Neural progenitor cell (in vitro differentiated cells): ENCODE measurements at places on chromosomes 4 and X.

GRCh38 chr4:115279330-115279729, 165.9 kb upstream of the NDST4 start:
- DNase-seq = no peak

- no peak for DNase-seq
Observed at GRCh38 chr4:12071316-12071715, 642.6 kb upstream of the HS3ST1 start.

DNA sequence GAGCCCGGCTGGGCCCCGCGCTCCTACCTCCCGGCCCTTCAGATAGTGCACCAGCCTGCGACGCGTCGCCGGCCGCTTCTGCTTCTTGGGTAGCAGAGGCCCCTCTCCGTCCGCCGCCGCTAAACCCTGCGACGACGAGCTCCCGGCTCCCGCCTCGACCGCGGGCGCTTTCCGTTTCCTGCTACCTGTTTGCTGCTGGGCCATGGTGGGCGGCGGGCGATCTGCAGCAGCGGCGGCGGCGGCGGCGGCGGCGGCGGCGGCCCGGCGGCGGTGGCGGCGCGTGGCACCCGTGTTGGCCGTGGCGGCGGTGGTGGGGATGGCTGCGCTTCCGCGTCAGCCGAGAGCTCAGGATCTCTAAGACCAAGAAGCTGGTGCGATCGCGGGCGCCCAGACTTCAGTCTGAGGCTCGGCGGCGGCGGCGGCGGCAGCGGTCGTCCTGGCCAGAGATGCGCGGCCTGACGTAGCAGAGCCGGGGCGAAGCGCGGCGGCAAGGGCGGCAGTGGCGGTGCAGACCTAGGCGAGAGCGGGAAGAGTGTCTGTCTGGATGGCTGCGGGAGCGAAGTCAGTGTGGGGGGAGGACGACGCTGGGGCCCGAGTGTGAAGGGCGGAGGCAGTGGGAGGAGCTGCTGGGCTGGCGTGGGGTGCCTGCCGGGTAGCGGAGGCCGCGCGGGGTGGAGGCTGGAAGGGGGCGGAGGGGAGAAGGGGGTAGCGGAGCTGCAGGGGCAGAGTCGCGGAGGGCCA, at the start of gene DCAF12L2:
TSS of gene DCAF12L2 (minus strand) at position 569 of the 741 bp plus-strand sequence. CDS start at position 204, 365 bp downstream.
- peak; percentile 56 for DNase-seq

GRCh38 chr4:27176400-27176799, 315.8 kb downstream of the STIM2 start:
- DNase-seq = peak; percentile 73

DNA sequence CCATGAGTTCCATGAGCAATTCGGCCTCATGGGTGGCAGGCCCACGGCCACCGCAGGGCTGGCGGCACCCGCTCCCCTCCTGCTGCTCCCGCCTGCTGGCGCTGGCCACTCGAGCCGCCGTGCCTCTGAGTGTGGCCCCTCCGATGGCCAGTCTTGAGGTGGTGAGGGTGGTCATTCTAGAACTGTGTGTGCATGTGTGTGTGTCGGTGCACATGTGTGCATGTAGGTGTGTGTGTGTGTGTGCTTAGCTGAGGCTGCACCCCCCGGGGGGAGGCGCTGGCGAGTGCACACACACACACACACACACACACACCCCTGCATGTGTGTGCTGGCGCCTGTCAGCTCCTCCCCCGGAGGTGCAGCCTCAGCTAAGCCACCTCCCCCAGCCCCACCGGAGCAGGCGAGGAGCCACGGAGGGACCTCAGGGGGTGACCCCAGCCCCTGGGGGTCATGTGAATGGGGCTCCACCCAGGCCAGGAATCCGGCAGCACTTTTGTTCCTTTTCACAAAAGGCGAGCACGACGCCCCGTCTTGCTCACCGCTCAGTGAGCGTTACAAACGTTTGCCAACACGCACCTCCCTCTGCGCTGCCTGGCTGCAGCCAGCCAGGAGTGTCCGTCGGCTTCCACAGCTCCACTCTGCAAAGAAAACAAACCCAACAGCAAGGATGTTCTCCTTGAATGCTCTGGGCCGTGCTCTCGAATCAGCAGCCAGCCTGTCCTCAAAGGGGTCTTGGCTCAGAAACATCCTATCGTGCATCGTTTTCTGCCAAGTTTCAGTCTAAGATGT, 29.9 kb downstream of the FGFRL1 start:
- DNase-seq = peak; percentile 89

- DNase-seq = no peak
Observed at GRCh38 chr4:136643416-136643815, 888.9 kb downstream of the PCDH18 start.

DNA sequence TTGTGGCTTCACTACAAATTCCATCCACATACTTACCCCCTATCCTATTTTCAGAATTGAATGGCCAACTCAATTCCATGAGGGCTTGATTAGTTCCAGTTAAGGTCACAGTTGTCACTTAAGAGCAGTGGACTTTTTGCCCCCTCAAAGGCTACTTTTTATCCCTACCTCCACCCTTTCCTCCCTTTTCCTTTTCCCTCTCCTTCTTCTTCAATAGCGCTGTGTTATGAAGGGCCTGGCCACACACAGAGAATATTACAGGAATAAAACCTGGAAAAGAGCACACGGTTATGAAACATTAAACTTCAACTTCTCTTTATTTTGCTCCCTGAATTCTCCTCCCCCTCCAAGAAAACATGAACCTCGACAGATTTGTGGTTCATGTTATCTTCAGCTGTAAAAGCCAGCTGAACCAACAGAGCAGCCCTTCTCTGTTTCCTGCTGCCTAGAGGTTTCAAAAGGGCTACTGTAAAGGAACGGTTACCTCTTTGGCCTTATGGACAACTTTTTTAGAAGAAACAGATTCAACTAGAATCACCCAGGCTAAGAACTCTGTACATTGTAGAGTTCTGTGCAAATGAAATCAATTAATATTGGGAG, 87.0 kb upstream of the RPL34 start:
- DNase-seq = no peak

DNA sequence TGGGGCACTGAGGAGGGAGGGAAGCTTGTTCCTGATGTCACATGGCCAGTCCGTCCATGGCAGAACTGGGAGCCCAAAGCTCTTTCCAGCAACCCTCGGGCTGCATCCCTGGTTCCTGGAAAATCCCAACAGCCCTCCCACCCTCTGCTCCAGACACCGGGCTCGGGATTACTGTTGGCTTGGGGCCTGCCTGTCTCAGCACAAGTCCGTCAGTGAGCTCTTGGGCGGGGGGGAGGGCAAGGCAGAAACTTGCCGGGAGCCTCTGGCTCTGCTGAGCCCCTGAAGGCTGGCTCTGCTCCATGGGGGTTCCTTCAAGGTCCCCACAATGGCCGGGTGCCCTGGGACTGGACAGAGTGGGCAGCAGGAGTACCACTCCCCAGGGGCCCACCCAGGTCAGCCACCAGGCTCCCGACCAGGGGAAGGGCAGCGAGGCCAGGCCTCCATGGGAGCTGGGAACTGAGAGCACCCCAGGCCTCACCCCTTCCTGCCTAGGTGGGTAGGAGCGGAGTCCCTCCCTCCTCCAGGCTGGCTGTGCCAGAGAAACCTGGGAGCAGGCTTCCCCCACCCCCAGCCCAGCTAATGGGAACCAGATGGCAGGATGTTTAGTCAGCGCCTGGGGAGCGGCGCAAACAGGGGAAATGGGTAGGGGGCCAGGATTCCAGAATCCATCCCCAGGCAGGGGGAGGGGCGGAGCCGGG, 6.4 kb upstream of the HAUS7 start:
- no peak for DNase-seq

- DNase-seq = no peak
Observed at GRCh38 chrX:155027509-155028066, 944 bp downstream of the FUNDC2 start.

DNA sequence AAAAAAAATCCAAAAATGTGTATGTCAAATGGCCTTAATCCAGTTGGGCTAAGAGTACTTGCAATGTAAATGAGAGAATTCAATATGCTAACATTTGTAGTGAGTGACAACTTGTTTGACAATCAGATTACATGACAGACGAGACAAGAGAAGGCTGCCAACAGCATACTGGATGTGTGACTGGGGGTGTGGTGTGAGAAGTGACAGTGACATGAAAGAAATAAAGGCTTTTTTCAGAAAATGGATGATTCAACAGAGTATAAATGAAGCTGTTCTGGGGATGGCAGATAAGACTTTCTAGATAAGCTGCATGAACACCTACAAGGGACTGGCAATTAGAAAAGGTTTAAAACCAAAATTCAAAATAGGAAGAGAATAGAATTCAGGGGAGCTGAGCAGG, 143.4 kb downstream of the CENPC start:
- no peak for DNase-seq

DNA sequence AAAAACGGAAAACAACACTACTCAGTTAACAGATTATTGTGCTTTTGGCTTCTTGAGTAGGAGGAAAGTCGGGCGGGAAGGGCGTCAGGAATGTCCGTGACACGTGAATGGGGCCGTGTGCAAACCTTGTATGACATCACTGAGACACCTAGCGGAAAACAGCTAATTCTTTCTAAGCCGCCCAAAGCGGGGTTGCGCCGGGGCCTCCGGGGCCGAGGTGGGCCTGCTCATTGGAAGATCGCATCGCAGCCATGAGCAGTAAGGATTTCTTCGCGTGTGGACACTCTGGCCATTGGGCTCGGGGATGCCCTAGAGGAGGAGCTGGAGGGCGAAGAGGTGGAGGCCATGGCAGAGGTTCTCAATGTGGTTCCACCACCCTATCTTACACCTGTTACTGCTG, at the start of gene ZCCHC13:
TSS of gene ZCCHC13 (plus strand) at position 165 of the 400 bp plus-strand sequence. CDS start at position 252, 87 bp downstream.
- no peak for DNase-seq

DNA sequence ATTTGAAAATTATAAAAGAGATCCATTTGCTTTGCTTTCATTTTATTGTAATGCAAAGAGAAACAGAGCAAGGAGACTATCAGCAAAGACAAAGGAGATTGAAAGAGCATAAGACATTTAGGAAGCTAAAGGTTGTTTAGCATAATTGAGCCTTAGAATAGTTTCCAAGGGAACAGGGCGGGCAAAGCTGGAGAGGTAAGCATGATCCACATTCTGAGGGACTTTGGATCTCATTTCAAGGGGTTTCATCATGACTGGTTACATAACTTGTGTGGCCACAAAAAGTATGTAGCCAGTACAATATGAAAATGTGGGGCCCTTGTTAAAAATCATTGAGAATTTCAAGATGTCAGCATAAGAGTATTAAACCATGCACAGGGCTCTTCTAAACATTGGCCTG, 406.5 kb downstream of the RPA4 start:
- no peak for DNase-seq

GRCh38 chrX:18769812-18770573, 62.5 kb downstream of the PPEF1 start:
- DNase-seq = peak; percentile 3

- no peak for DNase-seq
Observed at GRCh38 chr4:38659346-38659745, 4.7 kb upstream of the KLF3 start.

GRCh38 chr4:164771088-164771487, 17.2 kb downstream of the SMIM31 start:
- DNase-seq = no peak

- peak; percentile 11 for DNase-seq
Observed at GRCh38 chrX:80876877-80877276, 67.2 kb upstream of the BRWD3 start.

DNA sequence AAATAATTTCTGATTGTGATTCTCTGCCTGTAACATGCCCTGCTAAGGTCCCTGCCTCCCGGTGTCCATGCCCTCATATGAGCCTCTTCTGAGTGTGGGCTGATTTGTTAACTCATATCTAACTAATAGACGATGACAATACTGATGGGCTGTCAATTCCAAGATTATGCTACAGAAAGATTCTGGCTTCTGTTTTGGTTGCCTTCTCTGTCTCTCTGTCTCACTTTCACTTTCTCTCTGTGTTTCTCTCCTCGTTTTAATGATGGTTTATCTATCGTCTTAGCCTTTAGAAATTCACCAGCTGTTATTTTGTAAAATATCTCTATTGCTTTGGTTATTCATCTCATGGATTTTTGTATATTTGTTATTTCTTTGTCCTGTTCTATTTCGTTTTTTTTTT, 312.5 kb upstream of the ANXA10 start:
- no peak for DNase-seq

DNA sequence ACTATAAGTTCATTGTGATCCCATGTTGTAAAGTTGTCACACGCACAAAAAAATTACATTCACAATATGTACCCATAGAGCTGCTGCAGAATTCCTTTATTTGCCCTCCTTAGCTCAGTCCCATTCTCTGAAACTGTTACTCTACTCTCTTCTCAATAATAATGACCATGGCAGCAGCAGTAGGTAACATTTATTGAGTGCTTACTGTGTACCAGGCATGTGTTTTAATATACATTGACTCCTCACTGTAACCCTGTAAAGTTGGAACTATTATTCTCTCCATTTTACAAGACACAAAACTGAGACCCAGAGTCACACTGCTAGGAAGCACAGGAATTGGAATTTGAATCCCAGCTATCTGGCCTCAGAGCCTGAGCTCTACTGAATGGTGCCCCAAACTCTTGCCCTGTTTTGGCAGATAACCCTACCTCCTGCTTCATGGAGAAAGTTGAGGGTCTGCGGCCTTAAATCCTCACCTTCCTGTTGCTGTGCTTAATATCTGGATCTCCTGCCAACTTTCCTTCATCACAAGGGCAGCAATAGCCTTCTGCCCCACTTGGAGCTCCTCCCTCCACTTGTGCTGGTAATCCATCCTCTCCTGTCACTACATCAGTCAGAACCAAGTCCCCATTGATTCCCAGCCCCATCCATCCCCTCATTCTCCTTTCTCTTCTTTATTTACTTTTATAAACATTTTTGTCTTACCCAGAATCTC, 20.8 kb downstream of the GK start:
- no peak for DNase-seq

- DNase-seq = peak; percentile 51
Observed at GRCh38 chr4:42339935-42340406, 57.3 kb upstream of the SHISA3 start.

DNA sequence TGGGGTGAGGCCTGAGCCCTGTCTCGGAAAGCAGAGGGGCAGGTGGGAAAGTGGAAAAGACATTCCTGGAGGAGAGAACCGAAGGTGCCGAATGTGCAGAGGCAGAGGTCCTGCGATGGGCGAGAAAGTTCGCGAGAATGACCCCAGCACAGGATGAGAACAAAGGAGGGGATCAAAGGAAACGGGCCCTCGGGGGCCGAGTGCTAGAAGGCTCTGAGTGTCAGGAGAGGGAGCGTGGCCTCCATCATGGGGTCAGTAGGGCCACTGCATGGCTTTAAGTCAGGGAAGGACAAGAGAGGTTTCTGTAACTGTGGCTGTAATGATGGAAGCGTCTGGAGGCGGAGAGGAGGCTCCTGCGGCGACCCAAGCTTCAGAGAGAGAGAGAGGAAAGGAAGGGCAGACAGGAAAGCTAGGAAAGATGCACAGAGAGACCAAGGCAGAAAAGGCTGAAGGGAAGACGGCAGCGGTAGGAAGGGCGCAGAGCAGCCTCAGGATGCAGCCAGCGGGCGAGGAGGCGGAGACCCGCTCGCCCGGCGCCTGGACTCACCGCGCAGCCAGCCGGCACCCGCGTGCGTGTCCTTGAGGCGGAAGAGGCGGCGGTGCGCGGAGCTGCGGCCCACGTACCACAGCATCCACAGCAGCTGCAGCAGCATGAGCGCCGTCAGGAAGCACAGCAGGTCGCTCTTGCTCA, 669 bp downstream of the OTOP1 start:
- DNase-seq = peak; percentile 26

- no peak for DNase-seq
Observed at GRCh38 chrX:103393487-103393886, 17.1 kb downstream of the BEX3 start.
